Brain pericyte (primary cell): ENCODE measurements at places on chromosomes 2 and 18.

- no peak for DNase-seq
Observed at GRCh38 chr2:141911485-141912066, 219.2 kb downstream of the LRP1B start.

GRCh38 chr2:8234757-8235374, 447.0 kb upstream of the ID2 start:
- no peak for DNase-seq

GRCh38 chr2:129301431-129301913, 678.0 kb upstream of the RAB6C start:
- DNase-seq, result no peak

GRCh38 chr2:9639000-9639602, 8.3 kb upstream of the YWHAQ start:
- DNase-seq, result no peak

GRCh38 chr2:235580426-235581157, 86.7 kb downstream of the AGAP1 start:
- DNase-seq, result no peak

- no peak for DNase-seq
Observed at GRCh38 chr2:231714639-231715498, 6.5 kb downstream of the PTMA start.

DNA sequence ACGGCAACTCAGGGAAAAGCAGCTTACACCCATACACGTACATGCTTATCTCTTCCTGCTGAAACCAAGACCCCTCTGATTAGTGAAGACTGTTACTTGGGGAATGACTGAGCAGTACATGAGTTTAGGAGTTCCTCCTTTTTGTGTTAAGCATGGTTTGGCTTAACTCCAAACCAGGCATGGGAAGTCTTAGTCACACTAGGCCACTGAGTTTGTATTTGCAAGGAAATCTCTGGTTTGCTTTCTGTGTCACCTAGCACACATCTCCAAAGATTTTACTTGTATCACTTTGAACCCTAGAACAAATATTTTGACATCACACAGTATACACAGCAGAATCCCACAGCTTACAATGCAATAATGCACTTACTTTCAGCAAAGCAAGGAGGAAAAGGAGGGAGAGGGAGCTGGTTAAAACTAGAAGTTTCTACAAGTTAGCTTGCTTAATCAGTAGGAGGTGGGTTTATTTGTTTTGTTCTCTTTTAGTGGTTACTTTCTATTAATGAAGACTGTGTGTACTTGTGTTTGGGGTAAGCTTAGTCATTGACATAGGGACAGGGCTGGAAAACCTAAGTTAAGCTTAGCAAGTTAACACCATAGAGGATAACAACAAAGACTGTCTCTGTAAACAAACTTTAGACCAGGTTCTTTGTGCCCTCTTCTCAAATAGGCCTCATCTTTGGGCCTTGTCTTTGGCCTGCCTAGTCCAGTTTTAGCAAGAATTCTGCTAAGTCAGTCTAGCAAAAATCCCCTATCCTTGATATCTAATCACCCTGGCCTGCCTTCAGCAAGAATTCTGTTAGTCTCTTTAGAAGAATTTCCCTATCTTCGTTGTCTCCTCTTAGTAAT, 219.4 kb downstream of the MREG start:
- peak; percentile 84 for DNase-seq

GRCh38 chr2:11976073-11976472, 229.6 kb downstream of the LPIN1 start:
- no peak for DNase-seq

GRCh38 chr2:33505966-33506365, 29.5 kb downstream of the RASGRP3 start:
- no peak for DNase-seq

DNA sequence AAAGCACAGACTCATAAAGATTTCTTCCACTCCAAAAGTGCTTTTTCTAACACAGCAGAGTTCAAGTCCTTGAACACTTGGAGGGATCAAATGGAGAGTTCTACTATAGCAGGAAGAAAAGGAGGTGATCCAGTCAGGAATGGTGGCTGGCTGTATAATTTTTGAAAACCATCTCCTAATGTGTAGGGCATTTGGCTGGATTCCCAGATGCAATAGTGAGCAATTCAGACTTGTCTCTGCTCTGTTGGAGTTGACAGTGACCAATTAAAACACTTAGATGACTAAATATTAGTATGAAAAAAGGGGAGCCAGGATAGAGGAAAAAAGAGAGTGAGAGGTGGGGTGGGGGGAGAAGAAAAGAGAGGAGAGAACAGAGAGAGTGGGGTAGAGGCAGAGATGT, 5.3 kb upstream of the G6PC2 start:
- DNase-seq, result no peak

DNA sequence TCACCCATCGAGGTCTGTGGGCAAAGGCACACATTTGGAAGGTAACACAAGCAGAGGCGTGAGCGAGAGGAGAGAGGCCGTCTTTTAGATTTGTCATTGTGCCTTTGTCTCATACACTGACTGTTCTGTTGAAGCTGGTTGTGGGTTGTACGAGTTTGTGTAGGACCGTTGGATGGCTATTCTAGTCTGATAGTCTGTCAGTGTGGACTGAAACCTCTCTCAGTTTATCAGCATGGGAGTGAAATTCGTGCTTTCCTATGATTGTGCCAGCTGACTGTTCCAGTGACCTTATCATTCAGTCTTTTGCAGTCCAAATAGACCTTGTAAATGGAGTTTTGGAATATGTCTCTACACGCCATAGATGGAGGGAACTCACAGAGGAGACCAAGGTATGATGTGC, 143.5 kb downstream of the LDLRAD4 start:
- no peak for DNase-seq

DNA sequence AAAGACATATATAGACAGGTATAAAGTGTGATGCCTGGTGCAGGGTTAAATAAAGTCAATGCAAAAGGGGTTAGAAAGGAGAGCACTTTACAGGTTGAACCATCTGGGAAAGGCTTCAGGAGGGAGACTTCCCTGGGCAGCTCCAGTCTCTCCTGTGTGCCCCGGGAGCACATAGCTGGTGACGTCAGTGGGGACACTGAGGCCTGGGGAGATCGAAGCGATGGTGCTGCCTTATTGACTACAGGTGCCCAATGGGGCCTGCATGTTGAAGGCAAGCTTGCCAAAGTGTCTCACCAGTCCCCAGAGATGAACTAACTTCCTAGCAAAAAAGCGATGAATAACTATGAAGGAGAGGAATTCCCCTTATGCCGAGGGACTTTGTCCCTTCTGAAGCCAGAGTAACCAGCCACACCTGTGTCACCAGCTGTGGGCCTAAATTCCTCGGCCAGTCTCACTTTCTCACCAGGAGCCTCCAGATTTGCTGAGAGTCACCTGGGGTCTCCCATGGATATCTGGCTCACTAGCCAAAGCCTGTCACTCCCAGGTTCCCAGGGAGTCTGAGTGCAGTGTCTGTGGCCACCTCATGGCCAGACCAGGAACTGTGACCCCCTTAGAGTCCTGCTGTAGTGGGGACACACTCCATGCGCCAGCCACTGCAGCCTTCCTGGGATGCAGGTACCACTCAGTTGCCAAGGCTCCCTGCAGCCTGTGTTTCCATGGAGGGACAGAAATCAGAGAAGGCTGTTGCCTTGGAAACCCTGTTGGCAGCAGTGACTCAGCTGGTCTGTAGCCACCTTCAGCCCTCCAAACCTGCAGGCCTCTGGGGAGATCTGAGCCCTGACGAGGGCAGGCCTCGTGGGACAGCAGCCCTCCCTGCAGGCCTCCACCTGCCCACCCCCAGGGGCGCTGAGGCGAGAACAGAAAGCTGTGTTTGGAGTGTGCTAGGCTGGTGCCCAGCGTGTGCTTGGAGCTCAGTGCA, 128.7 kb downstream of the CTIF start:
- DNase-seq, result no peak

DNA sequence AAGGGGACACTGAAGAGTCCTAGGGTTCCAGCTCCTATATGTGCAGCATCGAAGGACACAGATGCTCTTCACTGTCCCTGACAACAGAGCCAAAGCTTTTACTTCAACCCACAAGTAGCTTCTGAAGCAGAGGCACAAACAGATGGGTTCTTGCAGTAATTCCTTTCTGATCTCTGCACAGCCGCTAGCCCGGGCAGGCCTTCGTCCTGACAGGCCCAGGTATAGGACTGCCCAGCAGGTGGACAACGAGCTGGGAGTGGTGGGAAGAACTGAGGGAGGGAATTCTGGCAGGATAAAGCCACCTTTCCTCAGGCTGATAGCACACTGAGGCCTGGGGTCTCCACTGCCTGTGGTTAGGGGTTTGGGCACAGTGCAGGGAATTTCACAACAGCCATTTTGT, 94.8 kb downstream of the RHOB start:
- DNase-seq, result no peak

DNA sequence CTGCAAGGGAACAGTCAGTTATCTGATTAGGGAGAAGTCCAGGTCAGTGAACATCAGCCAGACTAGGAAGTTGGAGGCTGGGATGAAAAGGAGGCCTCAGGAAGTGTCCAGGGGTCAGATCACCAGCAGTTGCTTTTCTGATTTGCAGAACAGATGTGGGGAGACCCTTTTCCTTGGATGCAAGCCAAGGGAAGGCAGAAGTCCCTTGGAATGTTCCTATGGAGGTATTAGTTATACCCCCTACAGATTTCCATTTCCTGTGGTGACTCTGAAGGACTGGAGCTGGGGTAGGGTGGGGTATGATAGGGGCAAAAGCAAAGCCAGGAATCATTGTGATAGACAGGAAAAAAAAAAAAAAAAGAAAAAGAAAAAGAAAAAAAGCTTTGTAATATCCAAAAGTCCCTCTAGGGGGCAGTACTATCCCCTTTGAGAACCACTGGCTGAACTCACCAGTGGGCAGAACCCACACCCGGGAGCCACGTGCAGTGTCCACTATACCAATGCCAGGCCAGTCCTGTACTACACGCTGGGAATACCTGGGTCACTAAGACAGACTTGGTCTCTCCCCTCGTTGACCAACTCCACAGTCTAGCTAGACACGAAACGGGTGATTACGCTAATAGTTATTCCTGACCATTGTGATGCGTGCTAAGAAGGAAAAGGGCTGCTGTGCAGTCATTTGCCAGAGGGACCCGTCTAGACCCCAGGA, 7.4 kb downstream of the DYSF start:
- DNase-seq, result no peak

DNA sequence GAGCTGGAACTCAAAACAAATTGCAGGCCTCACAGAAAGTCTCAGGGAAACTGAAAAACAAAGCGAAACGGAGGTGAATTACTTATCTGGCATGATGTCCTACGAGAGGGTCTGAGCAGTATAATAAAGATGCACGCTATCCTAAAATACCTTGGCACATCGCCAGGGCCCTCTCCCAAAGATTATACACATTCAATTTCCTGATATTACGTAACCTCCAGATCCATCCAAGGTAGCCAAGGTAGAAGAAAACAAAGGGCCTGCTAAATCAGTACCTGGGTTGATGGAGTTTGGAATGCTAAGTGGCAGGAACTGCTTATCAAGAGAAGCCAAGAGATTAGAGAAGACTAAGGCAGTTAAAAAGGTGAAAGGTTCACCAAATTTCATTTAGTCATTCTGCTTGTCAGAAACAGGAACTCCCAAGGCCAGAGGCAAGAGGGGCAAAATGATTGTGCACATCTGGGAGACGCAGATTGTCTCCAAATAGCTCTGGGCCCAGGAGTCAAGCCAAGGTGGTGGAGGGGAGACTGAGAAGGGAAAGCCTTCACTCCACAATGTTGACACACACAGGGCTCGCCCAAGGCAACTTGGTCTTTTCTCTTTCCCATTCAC, 236.8 kb upstream of the ATP5MC3 start:
- DNase-seq, result no peak

DNA sequence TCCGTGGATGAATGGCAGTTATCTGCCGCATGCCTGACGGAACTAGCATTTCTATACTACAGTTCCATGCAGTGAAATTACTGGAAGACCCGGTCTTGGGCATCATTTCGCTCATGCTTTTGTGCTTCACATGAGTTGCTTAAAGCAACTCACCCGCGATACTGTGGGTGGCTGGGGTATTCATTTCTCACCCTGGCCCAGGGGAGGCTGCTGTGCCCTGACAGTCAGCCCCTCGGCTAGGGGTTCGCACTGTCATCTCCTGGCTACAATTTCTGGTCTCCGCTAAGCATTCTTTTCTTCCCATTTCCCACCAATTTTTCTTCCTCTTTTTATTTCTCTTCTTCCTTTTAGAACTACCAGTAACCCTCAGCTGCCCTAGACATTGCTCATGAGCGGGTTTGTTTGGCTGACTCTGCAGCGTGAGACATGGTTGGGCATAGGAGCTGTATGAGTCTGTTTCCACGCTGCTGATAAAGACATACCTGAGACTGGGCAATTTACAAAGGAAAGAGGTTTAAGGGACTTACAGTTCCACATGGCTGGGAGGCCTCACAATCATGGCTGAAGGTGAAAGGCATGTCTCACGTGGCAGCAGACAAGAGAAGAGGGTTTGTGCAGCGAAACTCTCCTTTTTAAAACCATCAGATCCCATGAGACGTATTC, 16.5 kb upstream of the CNDP2 start:
- no peak for DNase-seq

GRCh38 chr2:12302140-12302539, 414.6 kb upstream of the TRIB2 start:
- DNase-seq, result no peak

GRCh38 chr2:46032996-46033395, 264.2 kb upstream of the EPAS1 start:
- DNase-seq, result no peak

- no peak for DNase-seq
Observed at GRCh38 chr2:64386676-64387075, 67.3 kb upstream of the LGALSL start.

DNA sequence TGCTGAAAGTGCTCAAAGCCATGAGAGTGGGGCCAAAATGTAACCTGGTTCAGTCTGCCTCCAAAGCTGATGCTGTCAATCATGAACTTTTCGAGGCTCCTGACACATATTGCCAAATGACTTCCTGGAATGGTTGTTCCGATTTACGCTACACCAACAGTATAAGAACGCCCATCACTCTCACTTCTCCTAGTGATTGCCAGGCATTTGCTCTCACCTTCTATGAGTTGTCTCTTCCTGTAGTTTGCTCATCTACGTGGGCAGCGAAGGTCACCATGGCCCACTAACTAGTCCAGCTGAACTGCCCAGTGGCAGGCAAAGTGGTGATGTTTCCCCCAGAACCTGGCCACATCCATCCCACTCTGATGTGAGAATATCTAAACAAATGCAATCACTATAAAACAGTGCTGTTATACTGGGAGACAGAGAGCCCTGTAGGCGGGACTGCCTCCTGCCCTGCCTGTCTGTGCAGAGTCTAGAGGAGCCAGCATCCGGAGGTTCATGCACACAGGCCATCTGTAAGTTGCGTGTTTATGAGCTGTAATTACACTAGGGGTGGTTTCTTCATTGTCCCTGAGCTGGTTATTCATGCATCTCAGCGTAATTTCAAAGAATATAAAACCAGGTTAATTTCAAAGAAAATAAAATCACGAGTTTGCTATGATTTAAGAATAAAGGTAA, 8.8 kb upstream of the CABLES1 start:
- no peak for DNase-seq

DNA sequence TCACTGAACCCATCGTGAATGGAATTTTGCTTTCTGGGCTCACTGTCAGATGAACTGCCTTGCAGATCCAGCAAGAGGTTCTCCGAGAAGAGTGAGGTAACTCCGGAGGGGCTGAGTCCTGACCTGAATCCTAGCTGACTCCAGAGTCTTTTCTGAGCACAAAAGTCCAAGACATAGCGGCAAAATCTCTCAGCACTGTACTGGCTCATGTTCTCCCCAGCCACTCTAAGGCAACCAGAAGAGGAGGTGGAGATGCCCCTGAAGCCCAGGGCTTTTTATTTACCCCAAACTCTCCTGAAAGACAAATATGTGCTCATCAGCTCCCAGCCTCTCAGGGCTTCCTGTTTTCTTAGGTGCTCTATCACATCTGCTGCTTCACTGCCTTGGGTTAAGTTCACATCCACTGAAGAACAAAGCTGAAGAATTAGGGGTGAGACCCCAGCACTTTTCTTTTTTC, 221.8 kb downstream of the MREG start:
- no peak for DNase-seq

- no peak for DNase-seq
Observed at GRCh38 chr2:183868153-183868552, 730.2 kb upstream of the ZNF804A start.
